ENCODE measurements at places on chromosomes 7 and 10.

GRCh38 chr7:2701424-2701823, 13.4 kb downstream of the AMZ1 start:
- DNase-seq = no peak

GRCh38 chr10:129888784-129889616, 75.1 kb downstream of the EBF3 start:
- no peak for DNase-seq

- DNase-seq = peak; percentile 30
Observed at GRCh38 chr7:100799037-100799896, 28.1 kb downstream of the EPHB4 start.

DNA sequence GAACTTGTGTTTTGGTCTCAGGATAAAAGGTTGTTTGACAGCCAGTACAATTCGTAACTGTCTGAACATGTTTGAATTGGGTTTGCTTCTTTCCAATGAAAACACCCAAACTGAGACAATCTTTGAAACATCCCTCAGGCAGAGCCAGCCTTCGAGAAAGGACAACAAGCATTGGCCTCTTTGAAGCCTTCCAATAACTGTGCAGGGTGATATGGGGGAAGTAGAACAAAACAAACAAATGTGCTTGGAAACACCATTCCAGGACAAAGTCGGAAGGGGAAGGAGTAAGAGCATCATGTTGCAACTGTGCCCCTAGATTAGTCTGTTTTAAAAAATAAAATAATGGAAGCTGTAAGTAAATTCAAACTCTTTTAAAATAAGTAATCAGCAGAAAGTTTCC, 39.5 kb downstream of the IL2RA start:
- no peak for DNase-seq

DNA sequence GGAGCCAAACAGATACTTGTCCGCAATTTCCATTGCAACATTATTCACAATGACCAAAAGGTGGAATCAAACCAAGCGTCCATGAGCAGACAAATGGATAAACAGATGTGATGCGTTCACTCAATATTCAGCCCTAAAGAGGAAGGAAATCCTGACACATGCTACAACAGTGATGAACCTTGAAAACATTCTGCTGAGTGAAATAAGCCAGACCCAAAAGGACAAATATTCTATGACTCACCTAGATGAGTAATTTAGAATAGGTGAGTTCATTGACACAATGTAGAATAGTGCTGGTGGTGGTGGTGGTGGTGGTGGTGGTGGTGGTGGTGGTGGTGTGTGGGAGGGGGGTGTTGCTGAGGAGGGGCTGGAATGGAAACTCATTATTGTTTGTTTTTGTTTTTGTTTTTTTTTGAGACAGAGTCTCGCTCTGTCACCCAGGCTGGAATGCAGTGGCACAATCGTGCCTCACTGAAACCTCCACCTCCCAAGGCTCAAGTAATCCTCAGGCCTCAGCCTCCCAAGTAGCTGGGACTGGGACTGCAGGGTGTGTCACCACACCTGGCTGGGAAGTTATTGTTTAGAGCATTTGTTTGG, 28.6 kb downstream of the SMKR1 start:
- no peak for DNase-seq

DNA sequence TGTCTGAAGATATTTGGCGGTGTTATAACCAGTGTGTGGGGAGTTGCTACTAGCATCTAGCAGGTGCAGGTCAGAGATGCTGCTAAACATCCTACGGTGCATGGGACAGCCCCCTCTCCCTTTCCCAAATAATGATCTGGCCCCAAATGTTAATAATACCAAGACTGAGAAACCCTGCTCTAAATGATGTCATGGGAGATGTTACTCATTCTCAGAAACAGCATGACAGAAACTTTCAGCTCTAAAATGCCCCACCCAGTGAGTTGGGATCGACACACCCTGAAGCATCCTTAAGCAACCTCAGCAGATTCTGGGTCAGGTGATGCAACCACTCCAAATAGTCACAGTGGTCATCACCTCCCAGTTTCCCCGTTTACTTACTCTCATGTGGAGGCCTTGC, 108.8 kb upstream of the MPP7 start:
- no peak for DNase-seq
